ENCODE measurements at places on chromosomes 7 and 10.

GRCh38 chr7:2010101-2010500, 222.6 kb downstream of the MAD1L1 start:
- peak; percentile 10 for DNase-seq

DNA sequence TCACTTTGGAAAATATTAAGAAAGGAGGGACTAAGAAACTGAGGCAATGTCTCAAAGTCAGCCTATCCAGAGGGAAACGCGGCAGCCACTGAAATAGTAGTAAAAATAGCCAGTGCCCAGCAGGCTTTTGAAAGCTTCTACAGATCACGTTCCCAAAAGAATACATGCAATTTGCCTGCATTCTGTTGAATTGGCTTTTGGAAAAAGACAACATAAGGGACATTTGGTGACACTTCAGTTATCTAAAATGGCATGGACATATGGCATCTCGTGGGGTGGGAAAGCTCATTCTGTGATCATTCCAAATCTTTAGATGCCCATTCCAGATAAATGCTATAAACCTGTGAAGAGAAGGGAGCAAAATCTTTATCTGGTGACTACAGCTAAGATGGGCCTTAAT, 82.8 kb upstream of the PDE1C start:
- DNase-seq = no peak

DNA sequence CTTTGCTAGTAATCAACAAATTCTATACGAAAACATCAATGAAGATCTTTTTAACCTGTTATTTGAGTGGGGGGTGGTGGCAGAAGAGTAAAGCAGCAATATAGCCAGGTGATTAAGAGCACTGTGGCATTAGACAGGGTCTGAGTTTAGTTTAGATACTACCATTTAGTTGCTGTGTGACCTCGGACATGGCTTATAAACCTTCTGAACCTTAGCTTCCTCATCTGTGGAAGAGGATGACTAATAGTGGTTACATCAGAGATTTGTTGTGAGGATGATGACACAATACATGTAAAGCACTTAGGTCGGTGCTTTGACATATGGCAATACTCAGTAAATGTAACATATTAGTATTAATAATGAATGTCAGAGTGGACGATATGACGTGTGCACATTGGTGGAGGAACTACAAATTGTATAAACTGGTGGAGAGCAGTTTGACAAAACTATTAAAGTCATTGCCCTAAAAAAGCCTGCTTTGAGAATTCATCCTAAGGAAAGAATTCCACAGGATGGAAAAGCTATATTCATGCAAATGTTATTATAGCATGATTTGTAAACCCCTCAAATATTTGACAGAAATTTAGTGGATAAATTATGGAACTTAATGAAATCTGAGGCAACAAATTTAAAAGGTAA, 24.3 kb downstream of the SPAG6 start:
- DNase-seq = no peak

DNA sequence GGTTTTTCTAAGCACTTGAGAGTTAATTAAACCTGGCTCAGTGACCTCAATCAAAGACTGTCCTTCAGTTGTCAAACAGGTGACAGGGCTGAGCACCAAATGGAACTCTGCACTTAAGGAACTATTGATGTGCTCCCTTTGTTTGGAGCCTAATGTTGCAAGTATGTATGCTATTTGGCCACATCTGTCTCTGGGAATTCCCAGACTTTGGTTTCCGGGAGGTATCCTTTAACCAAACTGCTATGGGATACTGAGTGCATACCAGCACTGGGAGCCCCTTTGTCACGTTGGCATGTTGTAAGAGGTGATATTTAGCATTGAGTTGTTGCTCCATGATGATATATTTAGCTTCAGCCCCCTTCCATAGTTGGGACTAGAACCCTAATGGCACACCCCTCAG, 25.2 kb downstream of the ASZ1 start:
- DNase-seq = no peak

- no peak for DNase-seq
These were observed 485.4 kb downstream of the POM121L12 start for GRCh38 chr7:53520841-53521240.

DNA sequence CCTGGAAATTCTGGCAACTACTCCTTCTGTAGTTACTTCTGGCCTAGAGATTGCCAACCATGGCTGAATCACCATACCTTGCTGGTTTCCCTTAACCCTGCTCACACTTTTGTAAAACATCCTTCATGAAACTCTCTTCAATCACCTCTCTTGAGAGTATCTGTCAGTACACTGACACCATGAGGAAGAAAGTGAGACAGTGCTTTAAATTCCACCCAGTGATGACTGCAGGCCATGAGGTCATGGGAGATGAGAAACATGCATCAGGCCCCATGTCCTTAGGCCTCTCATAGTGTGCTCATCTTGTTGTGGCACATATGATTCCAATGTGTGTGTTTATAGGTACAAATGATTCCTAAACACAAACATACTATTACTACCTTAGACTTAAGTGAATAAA, 24.6 kb upstream of the NAMPT start:
- no peak for DNase-seq

GRCh38 chr10:11824825-11825224, 1.7 kb downstream of the PROSER2 start:
- no peak for DNase-seq
